ENCODE measurements at places on chromosomes 1 and 21.

- no peak for DNase-seq
These were observed 59.0 kb upstream of the KCND3 start for GRCh38 chr1:112048421-112048820.

GRCh38 chr1:2049225-2049717, 940 bp upstream of the PRKCZ start:
- DNase-seq = no peak

GRCh38 chr1:157721985-157722384, 21.4 kb upstream of the FCRL3 start:
- DNase-seq = no peak

DNA sequence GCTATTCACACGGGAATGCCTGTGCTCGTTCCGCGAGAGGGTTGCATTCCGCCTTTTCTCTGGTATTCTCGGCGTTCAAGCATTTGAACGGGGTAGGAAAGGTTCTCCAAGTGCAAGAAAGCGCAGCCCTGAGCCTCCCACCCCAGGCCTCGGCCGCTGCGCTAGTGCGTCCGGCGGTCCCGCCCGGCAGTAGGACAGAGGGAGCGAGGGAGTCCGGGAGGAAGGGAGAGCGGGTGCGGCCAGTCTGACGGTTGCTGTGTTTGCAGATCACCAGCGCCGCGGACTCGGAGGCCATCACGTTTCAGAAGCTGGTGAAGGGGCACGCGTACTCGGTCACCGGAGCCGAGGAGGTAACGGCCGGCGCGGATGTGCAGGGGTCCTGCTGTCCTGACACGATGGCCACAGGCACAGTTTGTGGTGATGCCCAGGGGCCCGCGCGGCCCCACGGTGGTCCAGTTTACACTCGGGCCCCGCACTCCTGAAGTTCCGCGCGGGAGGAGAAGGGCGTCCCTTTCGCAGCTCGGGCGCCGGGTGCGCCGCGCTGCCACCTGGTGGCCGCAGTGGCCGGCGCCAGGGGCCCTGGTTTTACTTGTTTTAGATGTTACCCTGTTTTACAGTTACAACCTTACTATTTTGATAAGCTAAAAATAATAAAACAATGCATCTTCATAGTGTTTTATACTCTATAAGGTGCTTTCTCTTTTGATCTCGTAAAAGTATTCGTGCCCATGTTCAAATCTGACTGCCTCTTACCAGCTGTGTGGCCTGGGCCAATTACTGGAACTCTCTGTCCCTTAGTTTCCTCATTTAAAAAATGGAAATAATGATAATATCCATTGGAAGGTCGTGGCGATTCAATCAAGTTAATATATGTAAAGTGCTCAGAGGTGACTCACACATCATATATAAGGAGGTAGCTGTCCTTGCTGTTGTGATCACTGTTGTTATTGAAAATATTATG, 36.7 kb downstream of the CAPN2 start:
- DNase-seq = no peak

DNA sequence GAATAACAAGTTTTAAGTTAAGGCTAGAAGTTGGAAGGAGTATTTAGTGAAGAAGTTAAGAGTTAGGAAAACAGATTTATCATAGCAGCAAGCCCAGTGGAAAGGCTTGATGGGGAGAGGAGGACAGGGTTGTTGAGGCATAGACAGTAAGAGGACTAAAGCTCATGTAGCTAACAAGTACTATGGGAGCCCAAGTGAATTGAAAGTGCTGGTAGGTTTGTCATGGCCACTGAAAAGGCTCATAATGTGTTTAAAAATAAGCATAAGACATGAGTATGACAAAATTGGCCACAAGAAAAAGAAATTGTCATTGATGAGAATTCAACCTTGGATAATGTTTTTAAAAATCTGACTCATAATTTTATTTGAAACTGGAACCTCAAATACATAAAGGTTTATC, 49.2 kb upstream of the CRB1 start:
- DNase-seq = no peak

GRCh38 chr1:32125313-32125712, 17.5 kb downstream of the KPNA6 start:
- no peak for DNase-seq

DNA sequence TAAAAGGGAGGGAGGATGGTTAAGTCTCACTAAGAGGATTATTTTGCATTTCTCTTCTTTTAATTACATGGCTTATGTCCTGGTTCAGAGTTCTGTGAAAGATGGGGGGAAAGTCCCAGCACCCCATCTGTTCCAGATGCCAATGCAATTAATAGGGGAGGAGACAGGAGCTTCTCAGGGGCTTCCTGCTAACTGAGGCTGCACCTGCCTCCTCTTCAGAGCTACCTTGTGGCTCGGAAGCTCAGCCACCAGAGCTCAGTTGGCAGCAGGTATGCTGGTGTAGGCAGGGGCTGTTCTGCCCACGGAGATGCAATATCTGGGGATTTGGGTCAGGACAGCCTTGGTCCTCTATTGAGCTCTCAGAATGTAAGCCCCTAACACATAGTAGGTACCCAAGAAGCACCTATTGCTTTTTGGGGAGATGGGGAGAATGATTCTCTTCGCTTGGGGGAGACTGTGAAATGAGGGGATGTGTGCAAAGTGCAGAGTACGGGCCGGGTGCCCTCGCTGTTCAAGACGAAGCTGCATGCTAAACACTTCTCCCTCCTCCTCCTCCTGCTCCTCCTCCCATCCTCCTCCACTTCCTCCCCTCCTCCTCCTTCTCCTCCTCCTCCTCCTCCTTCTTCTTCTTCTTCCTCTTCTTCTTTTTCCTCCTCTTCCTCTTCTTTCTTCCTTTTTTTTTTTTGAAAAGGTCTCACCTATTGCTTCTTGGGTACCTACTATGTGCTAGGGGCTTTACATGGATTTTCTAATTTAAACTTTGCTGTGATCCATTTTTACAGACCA, 279.0 kb downstream of the PTPRU start:
- DNase-seq = no peak

- no peak for DNase-seq
These were observed 9.4 kb downstream of the LHX4 start for GRCh38 chr1:180239145-180240096.

DNA sequence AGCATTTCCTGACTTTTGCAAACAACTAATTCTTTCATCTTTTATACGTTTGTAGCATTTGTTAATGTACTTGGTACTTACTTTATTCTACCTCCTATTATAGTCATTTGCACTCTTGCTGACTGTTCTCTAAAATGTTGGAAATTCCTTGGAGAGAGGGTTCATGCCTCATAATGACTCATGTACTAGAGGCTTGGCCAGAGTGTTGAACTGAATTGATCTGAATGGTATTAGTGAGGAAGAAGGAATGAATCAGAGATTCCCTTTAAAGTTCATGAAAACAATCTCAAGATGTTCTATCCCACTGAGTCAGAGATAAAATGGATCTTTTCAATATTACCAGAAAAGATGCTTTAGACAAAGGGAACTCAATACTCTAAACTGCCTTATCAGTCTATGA, 383.4 kb downstream of the SEC16B start:
- no peak for DNase-seq

DNA sequence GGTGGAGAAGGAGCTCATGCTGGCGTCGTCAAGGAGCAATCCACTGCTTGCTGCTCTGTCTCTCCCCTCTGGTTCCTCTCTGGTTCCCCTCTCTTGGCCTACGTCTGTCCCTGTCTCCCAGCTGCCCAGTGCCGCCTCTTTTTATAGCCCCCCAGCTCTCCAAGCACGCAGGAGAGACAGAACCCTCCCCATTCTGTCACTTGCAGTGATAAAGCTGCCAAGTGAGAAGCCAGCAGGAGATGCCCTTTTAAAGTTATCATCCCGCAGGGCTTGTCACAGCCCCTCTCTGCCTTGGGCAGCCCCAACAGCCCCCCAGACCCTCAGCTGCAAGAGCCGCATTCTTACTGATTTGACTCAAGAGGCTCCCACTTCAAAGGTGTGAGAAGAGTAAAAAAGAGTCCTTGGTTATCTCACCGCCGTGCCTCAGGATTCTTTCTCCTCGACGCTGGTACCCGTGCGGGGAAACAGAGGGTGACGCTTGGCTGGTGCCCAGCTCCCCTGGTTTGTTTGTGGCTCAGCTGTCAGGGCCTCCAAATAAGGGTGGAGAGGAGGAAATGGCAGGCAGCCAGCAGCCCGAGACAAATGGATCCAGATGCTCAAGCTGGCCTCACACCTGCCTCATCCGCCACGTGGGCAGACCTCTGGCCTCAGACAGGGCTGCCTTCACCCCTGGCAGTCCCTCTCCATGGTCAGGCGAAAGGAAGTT, at the start of gene NPPA:
NPPA (minus strand) TSS at position 117 of the 706 bp plus-strand sequence; CDS start at position 18, 99 bp downstream.
- DNase-seq = peak; percentile 83

DNA sequence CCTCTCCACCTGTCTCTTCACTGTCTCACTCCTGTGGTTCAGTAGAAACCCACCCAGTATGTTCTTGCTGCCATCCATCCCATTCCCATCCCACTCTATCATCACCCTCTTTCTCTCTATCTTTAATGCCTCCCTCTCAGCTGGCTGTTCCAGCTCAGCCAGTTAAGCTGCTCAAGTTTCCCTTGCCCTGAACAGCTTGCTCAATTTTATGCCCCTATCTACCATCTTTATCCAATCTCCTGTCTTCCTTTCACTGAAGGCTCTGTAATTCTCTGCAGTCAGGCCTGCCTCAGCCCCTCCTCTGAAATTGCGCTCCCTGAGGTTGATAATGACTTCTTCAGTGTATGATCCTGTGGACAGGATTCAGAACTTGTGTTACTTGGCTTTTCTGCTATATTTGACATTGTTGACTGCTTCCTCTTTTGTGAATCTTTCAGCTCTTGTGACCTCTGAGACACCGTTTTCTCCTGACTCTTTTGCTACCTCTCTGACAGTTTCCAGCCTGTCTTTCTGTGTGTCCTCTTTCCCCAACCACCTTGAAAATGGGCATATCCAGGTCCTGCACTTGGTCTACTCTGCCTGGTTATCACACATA, 13.9 kb upstream of the BCAR3 start:
- DNase-seq = no peak

DNA sequence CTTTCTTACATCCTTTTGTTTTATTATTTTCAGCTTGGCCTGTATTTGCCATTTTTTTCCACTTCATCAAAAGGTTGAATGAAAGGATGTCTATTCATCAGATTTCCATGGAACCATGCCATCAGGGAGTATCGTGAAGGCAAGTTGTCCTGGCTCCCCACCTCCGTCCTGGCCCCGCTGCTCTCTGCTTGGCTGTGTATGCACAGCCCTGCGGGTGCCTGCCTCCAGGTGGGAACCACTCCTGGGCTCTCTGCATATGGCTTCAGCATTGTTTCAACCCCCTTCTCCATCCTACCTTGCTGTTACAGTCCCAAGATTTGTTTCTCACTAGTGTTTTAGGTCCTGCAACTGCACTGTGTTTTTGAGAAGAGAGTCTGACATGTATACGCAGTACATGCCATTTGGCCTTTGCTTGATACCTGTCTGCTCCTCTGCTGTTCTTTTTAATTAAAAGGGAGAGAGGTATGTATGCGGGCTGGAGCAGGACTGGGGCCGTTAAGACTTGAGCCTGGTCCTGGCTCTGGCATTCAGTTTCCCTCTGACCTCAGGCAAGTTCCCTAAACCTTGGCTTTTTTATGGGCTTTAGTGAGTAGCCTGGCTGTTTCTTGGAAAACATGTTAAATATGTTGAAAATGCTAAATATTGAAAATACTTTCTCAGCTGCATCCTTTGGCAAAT, 69.9 kb upstream of the GCLM start:
- DNase-seq = no peak

DNA sequence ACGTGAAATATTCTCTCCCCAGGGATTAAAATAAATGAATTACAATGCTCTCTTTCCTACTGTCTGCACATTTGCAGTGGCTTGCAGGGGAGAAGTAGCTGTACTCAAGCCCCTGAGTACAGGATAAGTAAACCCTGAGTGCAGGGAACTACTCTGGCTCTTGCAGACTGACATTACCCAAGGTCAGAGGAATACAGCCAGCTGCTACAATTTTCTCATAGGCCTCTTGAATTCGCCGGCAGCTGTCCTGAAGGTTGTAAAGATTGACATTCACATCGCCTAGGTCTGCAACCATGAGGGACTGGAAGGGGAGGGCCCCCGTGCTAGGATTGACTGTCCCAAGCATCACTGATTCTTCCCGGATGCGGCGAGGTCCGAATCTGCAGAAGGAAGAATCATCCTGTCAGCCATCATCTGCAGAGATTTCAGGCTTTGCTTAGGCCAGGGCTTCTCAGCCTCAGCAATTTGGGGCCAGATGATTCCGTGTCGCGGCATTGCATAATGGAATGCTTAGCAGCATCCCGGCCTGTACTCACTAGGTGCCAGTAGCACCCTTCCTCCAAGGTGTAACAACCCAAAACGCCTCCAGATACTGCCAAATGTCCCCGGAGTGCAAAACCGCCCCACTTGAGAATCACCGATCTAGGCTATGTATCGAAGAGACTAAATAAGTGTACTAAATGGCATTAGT, 1.7 kb downstream of the AGMAT start:
- no peak for DNase-seq

All from NCI-H2081 treated with DMSO at 0.1 percent for 48 hours (cell line).